ENCODE measurements at places on chromosomes 2 and 18.

- DNase-seq, result no peak
These were observed 34.5 kb upstream of the TSPYL6 start for GRCh38 chr2:54290356-54291025.

GRCh38 chr2:107721586-107721985 lies 105.1 kb upstream of the RGPD4 start:
- no peak for DNase-seq

- DNase-seq, result no peak
These were observed 33.6 kb downstream of the PLCL1 start for GRCh38 chr2:197838036-197838435.

- DNase-seq, result no peak
These were observed 82.7 kb downstream of the COL5A2 start for GRCh38 chr2:189096769-189097447.

DNA sequence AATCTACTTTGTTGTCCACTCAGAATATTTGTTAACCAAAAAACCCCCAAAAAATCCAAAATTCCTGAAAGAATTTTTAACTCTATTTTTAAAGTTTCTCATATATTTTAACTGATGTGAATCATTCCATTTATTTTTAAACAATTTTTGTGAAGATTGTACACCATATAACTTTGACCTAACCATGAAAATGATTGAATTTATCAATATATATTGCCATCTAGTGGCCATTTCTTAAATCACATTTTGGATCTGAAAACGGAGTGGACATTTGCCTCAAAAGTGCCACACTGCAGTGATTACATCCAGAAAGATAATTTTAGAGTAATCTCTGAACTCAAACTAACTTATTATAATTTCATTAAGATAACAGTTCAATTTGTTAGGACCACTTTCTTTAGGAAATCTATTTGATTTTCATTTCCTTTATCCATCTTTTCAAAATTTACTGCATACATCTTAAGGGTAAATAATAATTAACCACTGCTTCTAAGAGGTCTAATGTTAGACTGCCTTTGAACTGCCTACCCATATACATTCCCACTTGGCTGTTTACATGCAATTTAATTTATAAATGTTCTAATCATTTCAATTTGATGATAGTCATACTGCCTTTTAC lies 71.1 kb downstream of the DSC3 start:
- DNase-seq, result no peak

DNA sequence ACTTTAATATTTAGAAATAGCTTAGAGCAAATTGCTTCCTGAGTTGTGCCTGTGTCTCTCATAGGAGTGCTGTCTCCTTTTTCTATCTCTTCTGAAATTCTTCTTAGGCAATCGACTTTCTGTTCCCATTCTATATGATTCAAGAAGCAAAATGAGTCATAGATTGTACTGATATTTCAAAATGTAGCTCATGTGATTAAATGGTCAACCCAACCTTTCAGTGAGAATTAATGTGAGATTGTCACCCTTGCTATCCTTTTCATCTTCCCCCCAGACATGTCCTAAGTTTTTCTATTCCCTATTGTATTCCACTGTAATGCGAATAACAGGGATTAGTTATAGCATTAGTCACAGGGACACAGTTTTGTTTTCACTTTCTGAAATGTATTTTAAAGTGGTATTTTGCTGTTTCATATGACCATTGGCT lies 413.6 kb downstream of the THSD7B start:
- DNase-seq, result no peak

DNA sequence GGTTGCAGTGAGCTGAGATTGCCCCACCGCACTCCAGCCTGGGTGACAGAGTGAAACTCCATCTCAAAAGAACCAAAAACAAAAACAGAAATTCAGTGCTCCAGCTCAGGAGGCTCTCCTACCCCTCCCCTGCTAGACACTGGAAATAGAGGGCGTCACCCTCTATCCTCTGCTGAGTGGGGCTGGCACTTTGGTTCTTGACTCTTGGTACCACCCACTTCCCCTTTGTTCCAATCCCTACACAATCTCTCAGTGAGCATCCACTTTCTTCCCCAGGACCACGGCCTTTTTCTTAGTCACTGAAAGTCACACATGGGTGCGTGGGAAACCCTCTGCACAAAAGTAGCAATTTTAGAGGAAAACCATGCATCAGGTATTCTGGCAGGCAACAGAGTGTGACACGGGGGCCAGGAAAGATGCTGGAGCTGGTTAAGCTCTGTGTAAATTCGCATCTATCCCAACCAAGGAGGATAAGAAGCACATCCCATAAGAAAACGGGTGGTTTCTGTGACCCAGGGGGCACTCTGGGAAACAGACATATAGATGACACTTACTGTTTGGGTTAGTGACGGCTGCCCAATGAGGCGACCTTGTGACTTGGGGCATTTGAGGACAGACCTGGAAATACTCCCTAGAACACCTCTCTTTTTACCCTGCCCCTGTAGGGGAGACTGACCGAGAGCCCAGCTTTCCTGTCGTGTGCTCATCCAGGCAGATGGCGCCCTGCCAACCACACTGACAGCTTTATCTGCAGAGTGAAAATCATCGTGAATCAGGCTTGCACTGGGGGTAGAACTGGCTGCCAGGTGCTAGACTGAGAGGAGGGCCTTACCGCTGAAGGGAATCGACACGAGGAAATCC lies 7.7 kb downstream of the HJURP start:
- no peak for DNase-seq

DNA sequence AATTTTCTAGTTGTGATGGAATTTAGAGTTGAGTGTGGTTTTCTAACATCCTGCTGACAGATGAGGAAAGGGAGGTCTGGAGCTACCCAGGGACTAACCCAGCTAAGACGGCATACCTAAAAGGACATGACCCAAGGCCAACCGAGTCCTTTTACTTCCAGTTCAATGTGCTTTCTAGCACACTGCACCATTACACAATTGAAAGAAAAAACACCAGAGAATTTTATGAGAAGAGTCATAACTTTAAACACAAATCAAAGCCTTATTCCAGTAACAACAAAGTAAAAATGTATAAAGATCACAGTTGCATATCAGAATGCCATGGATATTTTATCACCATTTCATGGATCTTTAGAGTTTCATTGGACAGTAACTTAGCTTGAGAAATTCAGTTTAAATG lies 480.3 kb downstream of the MEIS1 start:
- DNase-seq, result no peak

DNA sequence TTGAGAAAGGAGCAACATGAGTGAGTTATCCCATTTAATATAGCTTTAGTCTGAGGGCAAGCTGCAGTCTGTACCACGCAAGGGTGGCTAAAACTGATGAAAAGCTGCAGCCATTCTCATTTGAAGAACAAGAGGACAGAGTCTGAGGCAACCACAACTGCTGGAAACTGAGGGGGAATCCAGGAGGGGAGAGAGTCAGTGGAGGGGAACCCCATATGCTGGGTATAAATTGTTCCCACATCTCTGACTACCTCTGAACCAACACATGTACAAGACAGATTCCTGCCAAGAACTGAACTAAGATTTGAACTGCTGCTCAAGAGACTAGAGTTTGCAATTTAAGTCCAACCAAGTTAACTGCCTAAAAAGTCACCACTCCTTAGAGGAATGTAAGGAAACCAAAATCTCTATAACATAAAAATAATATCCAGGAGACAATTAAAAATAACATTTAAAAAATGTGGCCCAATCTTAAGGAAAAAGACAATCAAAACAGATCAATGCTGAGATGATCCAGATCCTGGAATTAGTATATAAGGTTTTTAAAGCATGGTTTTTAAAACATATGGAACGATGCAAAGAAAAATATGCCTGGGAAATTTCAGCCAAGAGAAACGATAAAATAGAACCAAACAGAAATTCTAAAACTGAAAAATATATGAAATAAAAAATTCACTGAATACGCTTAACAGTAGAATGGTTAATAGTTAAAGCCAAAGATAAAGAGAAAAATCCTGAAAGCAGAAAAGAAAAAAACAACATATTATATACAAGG lies 11.2 kb downstream of the CWC22 start:
- no peak for DNase-seq

GRCh38 chr2:241009601-241010530 lies 11.4 kb downstream of the SNED1 start:
- no peak for DNase-seq

- DNase-seq, result no peak
These were observed 11.5 kb upstream of the PARD3B start for GRCh38 chr2:204533629-204534370.

DNA sequence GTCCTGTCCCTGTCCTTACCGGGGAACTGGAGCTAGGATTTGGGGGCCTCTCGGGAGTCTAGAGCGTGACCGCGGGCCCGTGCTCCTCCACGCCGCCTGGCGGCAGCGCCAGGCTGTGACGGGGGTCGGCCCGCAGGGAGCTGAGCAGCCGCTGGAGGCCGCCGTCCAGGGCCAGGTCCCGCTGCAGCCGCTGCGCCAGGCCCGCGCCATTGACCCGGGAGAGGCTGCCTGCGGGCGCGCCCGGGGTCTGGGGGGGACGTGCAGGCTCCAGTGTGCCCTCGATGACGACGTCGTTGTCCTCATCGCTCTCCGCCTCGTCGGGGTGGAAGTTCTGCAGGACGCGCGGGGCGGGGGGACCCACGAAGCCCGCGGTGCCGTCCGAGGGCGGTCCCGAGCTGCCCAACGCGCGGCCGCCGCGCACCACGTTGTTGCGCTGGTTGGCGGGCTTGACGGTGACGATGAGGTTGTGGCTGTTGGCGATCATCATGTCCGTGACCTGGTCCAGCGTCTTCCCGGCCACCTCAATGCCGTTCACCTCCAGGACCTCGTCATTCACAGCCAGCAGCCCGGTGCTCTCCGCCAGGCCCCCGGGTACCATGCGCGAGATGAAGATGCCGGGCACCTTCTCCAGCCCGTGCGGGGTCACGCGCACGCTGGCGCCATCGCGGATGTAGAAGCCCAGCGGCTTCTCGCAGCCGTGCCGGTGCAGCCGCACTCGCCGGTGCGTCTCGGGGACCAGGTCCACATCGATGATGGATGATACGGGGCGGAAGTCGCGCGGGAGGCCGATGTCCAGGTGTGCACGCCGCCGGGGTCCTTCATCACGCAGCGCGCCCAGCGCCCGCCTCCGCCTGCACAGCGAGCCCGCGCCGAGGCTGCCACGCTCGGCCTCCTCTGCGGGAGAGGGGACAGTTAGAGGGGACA lies 50.9 kb downstream of the ADNP2 start:
- DNase-seq, result no peak

DNA sequence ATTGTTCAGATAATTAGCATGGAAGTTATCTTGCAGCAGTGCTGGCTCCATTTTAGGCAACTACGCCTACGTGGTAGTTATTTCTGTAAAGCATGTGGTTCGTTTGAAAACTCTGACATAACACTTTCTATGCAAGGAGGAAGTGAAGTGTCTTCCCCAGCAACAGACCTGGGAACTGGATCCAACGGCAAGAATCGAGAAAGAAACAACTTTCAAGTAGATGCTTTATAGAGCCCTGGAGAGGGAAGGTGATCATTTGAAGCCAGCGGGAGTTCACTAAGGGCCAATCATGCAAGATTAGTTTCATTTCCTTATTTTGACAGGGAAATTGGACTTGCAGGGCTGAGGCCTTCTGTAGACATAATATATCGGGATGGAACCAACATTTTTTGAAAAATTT lies 218.3 kb downstream of the ACKR3 start:
- DNase-seq, result no peak

DNA sequence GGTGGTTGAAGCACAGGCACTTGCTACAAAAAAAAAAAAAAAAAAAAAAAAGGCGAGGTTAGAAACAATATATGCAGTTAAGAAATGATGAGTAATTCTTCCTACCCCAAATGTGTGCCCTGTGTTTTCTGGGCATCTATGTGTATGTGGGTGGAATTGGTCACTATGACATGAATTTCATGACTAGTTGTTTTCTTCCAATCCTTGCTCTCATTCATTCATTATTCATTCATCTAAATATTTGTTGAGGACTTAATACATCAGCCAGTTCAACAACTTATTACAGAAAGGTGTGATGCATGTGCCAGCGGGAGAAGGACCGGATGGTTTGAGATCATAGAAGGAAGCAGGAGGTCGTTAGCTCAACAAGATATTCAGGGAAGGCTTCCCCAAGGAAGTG lies 8.3 kb upstream of the EGR4 start:
- DNase-seq, result no peak

GRCh38 chr2:136377423-136378382 lies 259.8 kb upstream of the CXCR4 start:
- DNase-seq, result no peak

GRCh38 chr2:69493268-69493667 lies 56.0 kb upstream of the NFU1 start:
- no peak for DNase-seq

- DNase-seq, result no peak
These were observed 102.2 kb upstream of the FZD7 start for GRCh38 chr2:201931475-201931874.

- DNase-seq, result no peak
These were observed 11.6 kb downstream of the ZEB2 start for GRCh38 chr2:144508172-144508851.

DNA sequence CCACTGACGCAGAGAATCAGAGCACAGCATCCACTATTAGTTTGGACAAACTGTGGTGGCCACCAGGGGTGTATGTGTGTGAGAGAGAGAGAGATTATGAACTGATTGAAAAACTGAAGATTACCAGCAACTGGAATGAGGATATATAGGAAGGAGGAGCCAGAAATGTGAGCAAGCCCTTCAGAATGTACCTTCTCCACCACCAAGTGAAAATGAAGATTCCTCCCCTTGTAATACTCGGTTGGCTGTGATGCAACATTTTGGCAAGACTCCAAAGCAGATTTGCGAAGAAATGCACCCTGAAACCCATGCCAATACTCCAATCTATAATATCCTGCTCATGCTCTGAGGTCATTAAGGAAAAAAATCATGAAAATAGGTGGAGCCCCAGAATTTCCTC lies 121.2 kb upstream of the SLC35G4 start:
- DNase-seq, result no peak

GRCh38 chr2:3173031-3173430 lies 204.6 kb downstream of the EIPR1 start:
- no peak for DNase-seq

- DNase-seq, result no peak
These were observed 373.8 kb downstream of the TMEM182 start for GRCh38 chr2:103135679-103136078.

GRCh38 chr2:112690853-112691401 lies 29.9 kb upstream of the NT5DC4 start:
- DNase-seq, result no peak

- no peak for DNase-seq
These were observed 200.7 kb upstream of the RGPD4 start for GRCh38 chr2:107625982-107626381.
